Astrocyte of the spinal cord (primary cell): ENCODE measurements at places on chromosomes 11 and 22.

GRCh38 chr11:77071671-77072605 lies 5.2 kb downstream of the CAPN5 start:
- no peak for DNase-seq

- no peak for DNase-seq
These were observed 3.6 kb downstream of the YDJC start for GRCh38 chr22:21626073-21626734.

DNA sequence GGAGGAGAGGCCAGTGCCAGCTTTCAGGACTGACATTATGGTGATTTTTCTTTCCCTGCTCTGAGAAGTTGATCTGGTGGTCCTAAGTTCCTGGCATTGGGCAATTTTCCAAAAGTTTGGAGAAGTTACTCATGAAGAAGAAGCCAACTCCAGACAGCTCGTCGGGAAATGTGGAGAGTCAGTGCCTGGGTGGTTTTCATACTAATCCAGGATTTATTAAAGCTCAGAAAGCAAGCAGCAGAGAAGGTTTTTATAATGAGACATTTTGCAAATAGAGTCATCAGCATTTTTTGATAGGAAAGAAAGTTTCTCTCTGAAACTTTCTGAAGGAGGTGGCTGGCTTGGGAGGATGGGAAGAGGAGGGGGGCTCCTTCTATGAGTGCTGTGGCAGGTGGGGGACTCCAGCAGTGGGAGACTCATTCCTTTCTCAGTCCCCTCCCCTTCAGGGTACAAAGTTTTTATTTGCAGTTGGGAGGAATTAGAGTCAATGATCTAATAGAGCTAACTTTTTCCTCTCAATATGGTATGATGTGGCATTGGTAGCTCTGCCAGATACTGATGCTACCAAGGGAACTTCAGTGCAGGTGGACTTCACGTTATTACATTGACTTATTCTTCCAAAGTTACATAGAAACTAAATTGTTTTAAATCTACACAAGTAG lies 55.4 kb downstream of the LIF start:
- no peak for DNase-seq

GRCh38 chr22:41833369-41834004 lies 582 bp downstream of the SREBF2 start:
- no peak for DNase-seq

GRCh38 chr22:49015993-49016908 lies 811.4 kb downstream of the BRD1 start:
- DNase-seq: no peak

- peak; percentile 41 for DNase-seq
These were observed 379.9 kb downstream of the TTC28 start for GRCh38 chr22:28299753-28300152.
